Cardiac muscle cell (in vitro differentiated cells and primary cell): ENCODE measurements at places on chromosomes 4 and X. TPM values are rescaled to one million over a fixed set of nuclear protein-coding genes. Genes with fewer than 3 reads are reported as not detected.

The FAM53A gene
- 7.1 and 11.8 TPM in 2 replicates for total RNA-seq

The RBM10 gene
- total RNA-seq, result 64.7 and 70.0 TPM in 2 replicates

The TMEM31 gene
- not detected in 2 replicates for total RNA-seq

The GPR50 gene
- total RNA-seq, result 0.35 TPM in 1 of 2 replicates, not detected in the other

The HSFX4 gene
- total RNA-seq, result not detected in 2 replicates

The SCML2 gene
- 4.6 and 6.1 TPM in 2 replicates for total RNA-seq

The GIMD1 gene
- not detected in 2 replicates for total RNA-seq

The ARSD gene
- total RNA-seq, result 29.9 and 32.7 TPM in 2 replicates

The TRIM75 gene
- not detected in 2 replicates for total RNA-seq

GRCh38 chrX:136773648-136774047, 7.1 kb downstream of the ARHGEF6 start:
- H3K4me3 ChIP-seq, result no peak overlapping the region
- no peaks in the 10 kb centered on the region for H3K4me1 ChIP-seq
- no peak for DNase-seq
- H3K27me3 ChIP-seq, result no peaks in the 10 kb centered on the region
- no peak overlapping the region for H3K27ac ChIP-seq

GRCh38 chr4:8594097-8595038, 1.8 kb downstream of the CPZ start:
- H3K36me3 ChIP-seq, result no peaks in the 10 kb centered on the region
- H3K4me1 ChIP-seq, result peaks cover 12% of the 10 kb centered on the region
- peak; percentile 86 for DNase-seq
- no peak overlapping the region for H3K27ac ChIP-seq
- H3K4me3 ChIP-seq, result no peak overlapping the region
- H3K27me3 ChIP-seq, result peaks cover 23% of the 10 kb centered on the region

- no peak overlapping the region for H3K4me3 ChIP-seq
- H3K4me1 ChIP-seq, result no peaks in the 10 kb centered on the region
- H3K27me3 ChIP-seq, result no peaks in the 10 kb centered on the region
- H3K36me3 ChIP-seq, result no peaks in the 10 kb centered on the region
- DNase-seq, result no peak
Observed at GRCh38 chrX:136080766-136081165, 66.6 kb upstream of the FHL1 start.

GRCh38 chr4:1500231-1500965, 94.2 kb upstream of the NKX1-1 start:
- no peaks in the 10 kb centered on the region for H3K4me1 ChIP-seq
- H3K27ac ChIP-seq, result no peak overlapping the region
- H3K27me3 ChIP-seq, result no peaks in the 10 kb centered on the region
- no peak overlapping the region for H3K4me3 ChIP-seq

DNA sequence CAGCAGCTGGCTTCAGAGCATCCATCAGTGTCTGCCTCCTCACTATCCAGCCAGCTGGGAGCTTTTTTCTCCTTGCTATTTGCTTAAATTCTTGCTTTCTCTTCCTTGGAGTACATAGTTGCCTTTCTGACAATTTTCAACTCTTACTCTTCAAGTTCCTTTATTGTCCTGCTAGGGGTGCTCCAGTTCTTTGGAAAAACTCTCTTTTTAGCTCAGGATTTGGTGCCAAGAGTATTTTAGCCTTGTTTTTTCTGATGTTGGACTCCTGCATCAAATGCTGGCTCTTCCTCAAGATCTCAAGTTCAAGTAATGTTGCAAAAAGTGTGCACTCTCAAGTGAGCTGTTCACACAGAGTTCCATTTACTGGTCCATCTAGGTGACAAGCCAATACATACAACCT, 126.4 kb downstream of the KDR start:
- DNase-seq, result peak; percentile 86
- no peaks in the 10 kb centered on the region for H3K36me3 ChIP-seq
- no peaks in the 10 kb centered on the region for H3K4me1 ChIP-seq

GRCh38 chrX:19072372-19072771, 49.9 kb downstream of the ADGRG2 start:
- no peaks in the 10 kb centered on the region for H3K27me3 ChIP-seq
- H3K4me1 ChIP-seq, result no peaks in the 10 kb centered on the region
- no peak for DNase-seq
- no peak overlapping the region for H3K27ac ChIP-seq
- no peaks in the 10 kb centered on the region for H3K36me3 ChIP-seq
- H3K4me3 ChIP-seq, result no peak overlapping the region

DNA sequence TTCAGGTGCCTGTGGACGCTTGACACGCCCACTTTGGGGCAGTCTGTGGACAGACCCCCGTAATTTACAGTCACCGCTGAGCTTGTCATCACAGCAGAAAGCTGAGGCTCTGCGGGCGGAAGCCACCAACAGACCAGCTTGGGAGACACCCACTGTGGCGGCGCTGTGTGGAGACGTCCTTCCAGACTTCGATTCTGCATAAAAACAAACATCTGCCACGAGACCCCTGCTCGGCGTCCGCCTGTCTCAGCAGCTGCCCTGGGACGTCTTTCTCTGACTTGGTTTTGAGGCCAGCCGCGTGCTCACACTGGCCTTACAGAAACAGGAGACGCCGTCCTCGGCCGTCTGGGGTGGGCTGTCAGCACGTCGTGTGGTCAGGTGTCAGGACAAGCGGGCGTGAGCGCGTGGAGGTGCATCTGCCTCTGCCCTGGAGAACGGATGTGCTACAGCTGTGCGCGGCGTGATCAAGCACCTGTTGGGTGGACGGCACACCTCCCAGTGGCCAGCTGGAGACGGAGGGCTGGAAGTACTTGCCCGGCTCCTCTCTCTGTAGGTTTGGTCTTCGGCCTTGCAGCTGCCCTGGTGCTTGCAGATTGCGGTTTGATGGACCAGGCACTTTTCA, 37.5 kb downstream of the PIGG start:
- no peaks in the 10 kb centered on the region for H3K27me3 ChIP-seq
- no peak overlapping the region for H3K4me3 ChIP-seq
- H3K27ac ChIP-seq, result no peak overlapping the region
- no peak for DNase-seq
- no peaks in the 10 kb centered on the region for H3K4me1 ChIP-seq
- peaks cover 11% of the 10 kb centered on the region for H3K36me3 ChIP-seq

DNA sequence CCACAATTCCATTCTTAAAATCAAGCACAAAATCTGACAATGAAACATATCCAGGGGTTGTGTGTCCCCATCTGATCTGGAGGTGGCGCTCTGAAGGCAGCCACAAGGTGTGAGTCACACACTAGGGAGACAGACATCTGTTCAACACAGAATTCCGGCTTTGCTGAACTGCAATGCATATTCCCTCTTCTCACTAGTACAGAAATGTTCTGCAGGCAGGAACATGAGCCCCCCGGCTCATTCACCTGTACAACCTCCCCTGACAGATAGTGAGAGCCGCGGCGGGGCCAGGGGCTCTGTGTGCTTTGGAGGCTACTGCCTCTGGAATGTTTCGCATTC, 41.9 kb downstream of the WDR1 start:
- H3K4me1 ChIP-seq, result no peaks in the 10 kb centered on the region
- peaks cover 57% of the 10 kb centered on the region for H3K36me3 ChIP-seq
- DNase-seq, result peak; percentile 60
- peak overlapping the region; percentile 71 for H3K27ac ChIP-seq

DNA sequence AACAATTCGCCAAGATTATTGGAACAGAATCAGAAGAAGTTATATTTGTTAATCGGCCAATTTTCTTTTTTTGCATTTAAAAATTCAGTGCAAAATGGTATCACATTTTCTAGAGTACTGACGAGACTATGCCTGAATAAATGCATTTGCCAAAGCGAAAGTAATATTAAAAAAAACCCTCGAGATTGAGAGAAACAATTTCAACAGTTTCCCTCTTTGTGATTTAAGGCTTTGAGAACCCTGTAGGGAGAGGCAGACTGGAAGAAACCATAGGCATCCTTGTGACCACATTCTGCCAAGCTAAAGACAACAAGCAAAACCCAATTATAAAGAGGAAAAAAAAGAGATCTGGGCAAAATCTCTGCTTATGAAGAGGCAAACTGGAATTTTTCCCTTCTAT, 218.1 kb upstream of the GK2 start:
- H3K27me3 ChIP-seq, result no peaks in the 10 kb centered on the region
- no peaks in the 10 kb centered on the region for H3K4me1 ChIP-seq

DNA sequence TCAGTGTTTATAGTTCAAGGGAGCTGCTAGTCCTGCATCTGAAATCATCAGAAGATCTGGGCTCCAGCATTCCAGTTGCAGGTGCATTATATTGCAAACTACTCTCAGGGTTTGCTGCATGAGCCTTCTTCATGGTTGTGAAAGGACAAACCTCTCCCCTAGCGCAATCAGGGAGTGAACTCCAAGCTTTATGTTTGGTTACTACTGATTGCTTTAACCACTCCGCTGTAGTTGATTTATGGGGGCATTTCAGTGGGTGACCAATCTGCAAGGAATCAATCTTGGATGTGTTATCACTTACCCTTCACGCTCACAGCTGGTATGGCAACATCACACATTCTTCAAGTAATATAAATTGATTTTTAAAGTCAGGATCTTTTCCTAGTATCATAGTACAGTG, 552.1 kb downstream of the SPOCK3 start:
- no peaks in the 10 kb centered on the region for H3K36me3 ChIP-seq
- DNase-seq, result no peak
- no peak overlapping the region for H3K4me3 ChIP-seq
- no peak overlapping the region for H3K27ac ChIP-seq

DNA sequence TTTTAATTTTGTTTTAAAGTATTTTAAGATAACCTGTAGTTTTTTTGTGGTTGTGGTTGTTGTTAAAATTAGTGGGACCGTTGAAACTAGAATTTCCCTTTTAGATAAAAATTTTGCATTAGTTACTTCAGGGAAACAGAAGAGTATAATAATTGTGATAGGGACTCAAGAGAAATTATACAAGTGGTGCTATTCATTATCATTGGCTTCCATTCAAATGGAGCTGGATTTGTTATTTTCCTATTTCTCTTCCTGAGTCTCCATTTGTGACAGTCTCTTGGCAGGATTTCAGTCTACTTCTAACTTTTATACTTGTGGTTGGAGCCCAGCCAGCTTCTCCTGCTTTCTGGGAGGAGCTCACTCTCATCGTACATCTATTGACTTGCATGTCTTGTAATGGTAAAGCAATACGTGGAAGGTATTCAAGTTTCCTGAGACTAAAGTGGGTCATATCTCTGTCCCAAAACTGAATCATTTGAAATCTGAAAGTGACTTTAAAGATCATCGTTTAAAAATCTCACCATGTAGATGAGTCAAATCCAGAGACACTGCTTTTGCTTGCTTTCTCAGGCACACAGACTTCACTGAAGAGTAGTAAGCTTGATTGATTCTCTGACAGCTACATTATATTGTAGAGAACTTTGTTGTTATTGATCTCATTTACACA, 155.8 kb downstream of the RPA4 start:
- H3K27ac ChIP-seq, result no peak overlapping the region
- no peak for DNase-seq
- no peaks in the 10 kb centered on the region for H3K4me1 ChIP-seq

DNA sequence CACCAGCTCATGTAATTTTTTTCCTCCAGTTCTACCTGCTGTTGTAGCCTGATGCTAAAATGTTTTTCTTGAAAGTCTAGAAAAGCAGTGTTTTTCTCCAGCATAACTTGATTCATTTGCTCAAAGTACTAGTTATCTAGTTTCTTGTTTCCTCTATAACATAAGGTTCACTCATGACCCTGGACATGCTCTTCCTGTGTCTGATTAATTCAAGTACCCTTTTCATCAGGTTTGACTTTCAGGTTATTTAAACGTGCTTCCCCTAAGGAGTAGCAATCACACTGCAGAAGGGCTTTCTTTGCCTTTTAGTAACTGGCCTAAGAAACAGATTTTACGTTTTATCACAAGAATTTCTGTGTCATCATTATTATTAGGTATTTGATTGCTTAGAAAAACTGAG, 66.8 kb upstream of the EGFL6 start:
- H3K27me3 ChIP-seq, result no peaks in the 10 kb centered on the region
- no peak overlapping the region for H3K4me3 ChIP-seq
- peaks cover 5% of the 10 kb centered on the region for H3K4me1 ChIP-seq
- no peaks in the 10 kb centered on the region for H3K36me3 ChIP-seq
- DNase-seq, result no peak

DNA sequence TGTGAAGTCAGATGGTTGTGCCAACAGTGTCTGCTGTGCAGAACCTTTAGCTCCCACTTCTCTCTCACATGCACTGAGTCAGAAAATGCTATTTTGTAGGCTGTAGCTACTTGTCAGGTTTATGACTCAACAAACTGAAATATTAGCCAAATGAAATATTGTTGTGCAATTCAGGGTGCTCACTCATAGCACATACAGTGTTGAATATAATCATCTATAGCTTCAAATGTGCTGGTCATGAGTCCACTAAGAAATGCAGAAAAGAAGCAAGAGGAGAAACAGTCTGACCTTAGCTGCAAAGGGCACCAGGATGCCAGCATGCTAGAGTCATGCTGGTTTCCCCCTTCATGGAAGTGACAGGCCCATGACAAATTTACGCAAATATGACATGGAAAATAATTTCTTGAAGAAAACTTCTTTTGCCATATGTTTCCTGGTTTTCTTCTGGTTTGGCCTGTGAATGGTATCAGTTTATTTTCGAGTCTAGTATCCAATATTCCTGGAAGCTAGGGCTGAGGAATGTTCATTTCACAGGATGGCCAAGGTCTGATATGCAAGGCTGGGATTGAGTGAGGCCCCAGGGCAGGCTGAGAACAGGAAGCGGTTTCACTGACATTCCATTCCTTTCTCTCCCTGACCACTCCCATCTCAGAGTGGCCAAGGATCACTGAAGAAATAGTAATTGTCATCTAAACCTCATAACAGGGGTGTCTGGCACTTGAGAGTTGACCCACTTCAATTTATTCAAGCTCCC, 10.3 kb upstream of the CXCL2 start:
- no peaks in the 10 kb centered on the region for H3K27me3 ChIP-seq
- H3K36me3 ChIP-seq, result no peaks in the 10 kb centered on the region
- no peak overlapping the region for H3K4me3 ChIP-seq
- peak; percentile 20 for DNase-seq
- H3K27ac ChIP-seq, result no peak overlapping the region

GRCh38 chr4:11625211-11625610, 196.5 kb upstream of the HS3ST1 start:
- H3K27me3 ChIP-seq, result no peaks in the 10 kb centered on the region
- no peak overlapping the region for H3K4me3 ChIP-seq
- H3K36me3 ChIP-seq, result no peaks in the 10 kb centered on the region
- no peak overlapping the region for H3K27ac ChIP-seq
- DNase-seq, result no peak

DNA sequence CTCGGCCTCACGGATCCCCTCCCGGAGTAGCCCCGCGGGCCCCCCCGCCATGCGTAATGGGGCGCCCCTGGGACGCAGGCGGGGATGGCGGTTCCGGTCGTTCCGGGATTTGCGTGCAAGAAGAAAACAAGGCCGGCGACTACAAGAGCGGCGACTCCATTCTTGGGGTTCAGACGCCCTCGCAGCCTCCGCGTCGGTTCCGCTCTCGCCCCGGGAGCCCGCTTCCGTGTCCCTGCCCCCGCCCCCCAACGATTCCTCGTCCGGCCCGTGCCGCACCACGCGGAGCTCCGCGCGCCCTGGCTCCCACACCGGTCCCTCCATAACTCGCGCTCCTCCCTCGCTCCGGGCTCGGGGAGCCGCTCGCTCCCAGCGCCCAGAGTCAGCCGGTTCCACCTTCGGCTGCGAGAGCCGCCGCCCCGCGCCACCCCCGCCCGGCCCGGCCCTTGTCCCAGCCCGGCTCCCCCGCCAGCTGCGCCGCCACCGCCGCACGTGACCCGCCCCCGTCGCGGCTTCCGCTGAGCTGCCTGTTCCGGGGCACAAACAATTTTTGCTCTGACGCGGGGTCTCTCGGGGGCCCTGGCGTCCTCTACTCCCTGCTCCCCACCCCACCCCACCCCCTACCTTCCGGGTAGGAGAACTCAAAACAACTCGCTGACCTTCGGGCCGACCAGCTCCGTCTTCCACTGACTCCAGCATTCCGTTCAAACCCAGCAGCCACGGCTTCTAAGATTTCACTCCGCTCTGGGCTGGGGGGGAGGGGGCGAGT, 78.8 kb upstream of the BCOR start:
- H3K4me3 ChIP-seq, result peak overlapping the region; percentile 44
- peaks cover 11% of the 10 kb centered on the region for H3K4me1 ChIP-seq
- peak overlapping the region; percentile 85 for H3K27ac ChIP-seq
- no peaks in the 10 kb centered on the region for H3K27me3 ChIP-seq
- H3K36me3 ChIP-seq, result no peaks in the 10 kb centered on the region
- DNase-seq, result peak; percentile 62
